ENCODE measurements at places on chromosomes 16 and 17.

DNA sequence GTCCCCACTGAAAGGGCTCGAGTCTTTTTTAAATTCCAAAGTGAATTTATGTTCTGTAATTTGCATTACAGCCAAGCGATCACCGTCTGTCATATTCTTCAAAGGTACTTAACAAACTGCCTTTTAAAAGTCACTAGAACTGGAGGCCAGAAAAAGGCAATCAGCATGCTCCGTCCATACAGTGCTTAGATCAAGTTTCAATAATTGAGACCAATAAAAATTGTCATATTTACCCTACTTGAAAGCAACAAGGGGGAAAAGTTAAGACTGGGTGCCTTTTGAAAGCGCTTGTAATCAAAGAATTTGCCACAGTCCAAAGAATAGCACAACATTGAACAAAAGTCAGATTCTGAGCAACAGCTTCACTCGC lies 9.0 kb upstream of the ZFHX3 start:
- DNase-seq: no peak

DNA sequence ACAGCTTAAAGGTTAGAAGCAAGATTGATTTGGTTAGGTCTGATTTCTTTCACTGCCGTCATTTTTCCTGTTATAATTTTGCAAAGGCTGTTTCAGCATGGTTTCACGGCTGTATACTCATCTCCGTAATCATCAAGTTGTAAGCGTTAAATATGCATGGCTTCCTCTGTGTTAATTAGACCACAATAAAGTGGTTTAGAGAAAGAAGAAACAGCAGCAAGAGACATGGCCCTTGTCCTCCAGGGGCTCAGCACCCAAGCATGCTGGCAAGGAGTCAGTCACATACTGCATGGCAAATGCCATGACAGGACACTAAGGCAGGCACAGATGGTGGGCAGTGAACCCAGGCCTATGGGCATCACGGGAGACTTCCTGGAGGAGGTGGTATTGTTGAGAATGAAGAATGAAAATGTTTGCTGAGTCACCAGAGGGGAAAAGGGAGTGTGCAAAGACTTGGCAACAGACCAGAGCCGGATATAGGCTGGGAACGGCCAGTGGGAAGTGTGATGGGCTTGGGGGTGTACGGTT lies 61.4 kb upstream of the PLCG2 start:
- DNase-seq: no peak

DNA sequence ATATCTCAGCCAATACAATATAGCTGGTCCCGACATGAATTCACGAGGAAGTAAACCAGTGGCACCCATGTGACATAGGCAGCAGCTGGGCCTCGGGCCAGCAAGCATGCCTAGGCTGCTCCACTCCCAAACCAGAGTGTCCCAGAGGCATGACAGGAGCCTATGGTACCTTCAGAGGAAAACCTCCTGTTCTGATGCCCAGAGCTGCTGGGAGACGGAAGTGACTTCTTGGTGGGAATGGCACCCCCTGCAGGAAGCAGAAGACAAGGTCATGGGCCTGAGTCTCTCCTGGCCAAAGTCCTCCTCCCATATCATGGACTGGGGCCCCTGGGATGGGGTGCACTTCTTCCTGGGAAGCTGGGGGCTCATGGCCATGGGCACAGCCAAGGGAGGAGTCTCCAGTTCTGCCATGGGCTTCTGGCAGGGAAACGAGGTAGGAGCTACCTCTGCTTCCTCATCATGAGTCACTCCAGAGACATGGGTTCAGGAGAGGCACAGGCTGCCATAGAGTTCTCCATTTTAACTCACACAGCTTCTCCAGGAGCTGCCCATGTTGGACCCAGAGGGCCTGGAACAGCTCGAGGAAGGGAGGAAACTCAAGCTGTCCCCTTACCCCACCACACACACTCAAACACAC lies 13.4 kb downstream of the FBF1 start:
- DNase-seq: no peak

DNA sequence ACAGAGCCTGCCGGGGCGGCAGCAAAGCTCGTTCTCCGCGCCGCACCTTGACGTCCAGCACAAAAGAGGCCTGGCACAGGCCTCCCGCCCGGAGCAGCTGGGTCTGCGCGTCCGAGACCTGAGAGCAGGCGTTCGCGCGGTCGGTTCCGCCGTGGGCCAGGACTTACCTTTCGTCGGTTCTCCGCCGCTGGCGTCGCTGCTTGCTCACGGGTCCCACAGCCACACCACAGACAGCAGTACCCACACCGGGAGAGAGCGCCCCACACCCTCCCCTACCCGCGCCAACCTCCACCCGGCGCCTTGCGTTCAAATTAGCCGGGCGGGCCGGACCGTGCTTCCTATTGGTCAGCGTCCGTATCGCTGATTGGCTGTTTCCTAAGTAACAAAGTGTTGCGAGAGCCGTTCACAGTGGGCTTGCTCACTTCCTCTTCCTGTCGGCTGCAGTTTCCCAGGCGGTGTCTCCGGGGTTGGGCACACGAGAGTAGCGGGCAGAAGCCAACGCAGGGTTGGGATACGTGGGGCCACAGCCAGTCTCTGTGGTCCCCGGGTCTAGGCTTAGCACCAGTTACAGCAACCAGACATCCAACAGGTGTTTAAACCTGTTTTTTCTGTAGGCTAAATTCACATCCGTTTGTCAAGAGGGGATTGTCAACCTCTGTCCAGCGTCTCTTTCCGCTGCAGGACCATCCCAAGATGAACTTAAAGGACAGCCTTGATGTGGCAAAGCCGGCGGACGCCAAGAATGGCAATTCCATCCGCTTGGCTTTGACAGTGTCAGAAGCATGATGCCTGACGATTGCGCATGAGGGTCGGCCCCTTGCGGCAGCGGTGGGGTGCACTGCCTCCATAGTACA lies at the start of gene KIF18B:
KIF18B (minus strand) TSS at position 313 of the 854 bp plus-strand sequence. CDS start 11,429 bp downstream, outside the sequence.
- peak; percentile 91 for DNase-seq

DNA sequence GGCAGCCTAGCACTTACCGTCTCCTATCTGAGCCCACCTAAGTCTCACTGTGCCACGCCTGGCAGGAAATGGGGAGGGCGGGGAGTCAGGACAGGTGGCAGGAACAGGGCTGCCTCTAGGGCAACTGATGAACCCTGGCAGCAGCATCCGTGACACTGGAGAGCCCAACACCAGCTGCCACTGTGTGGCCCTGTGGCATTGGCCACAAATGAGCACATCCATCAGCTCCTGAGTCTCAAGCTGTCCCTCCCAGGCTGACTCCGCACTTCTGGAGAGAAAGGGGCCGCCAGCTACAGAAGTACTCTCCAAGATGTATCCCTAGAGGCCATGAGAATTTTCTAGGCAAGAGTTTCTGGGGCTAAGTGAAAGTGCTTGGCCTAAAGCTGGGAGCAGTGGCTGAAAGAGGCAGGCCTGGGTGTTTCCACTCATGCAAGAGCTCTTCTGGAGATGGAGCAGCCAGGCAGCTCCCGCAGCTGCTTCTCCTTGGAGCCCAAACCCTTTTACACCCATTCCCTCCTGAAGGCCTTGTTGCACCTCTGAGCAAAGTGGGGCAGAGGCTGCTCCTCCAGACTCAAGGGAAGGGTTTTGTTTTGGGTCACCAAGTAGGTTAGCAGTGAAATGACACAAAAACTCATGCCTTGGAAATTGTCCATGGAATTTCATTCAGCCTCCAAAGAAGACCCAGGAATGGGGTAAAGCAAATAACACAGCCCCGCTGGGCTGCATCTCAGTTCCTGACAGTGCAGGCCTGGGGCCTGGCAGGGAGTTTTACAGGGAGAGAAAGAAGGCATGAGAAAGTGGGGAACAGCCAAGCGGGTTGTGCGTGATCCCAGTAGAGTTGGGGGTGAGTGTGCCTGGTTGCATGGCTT lies 25.8 kb downstream of the PEMT start:
- DNase-seq: no peak

DNA sequence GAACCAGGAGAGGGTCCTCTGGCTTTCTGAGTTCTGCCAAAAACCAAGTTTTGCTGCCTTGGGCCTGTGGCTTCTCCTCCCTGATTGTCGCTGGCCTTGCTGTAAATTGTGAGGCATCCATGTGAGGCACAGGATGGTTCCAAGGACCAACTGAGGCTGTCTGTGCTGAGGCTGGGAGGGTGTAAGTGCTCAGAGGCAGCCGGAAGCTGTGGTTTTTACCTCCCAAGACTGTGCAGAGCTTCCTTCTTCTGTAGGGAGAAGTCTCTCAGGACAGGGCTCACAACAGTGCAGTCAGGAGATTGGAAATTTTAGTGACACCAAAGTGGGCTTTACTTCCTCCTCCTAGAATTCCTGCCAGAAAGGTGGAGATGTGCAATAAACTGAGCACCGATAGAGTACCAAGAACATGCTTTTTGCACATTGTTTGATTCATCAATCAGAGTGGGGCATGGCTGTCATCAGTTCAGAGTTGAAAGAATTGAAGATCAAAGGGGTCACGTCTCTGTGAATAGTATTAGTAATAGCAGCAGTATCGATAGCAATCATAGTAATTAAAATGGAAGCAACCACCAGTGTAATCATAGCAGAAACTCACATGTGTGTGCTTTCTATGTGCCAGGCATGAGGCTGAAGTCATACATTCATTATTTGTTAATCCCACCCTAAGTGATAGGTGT lies 467.1 kb downstream of the WWOX start:
- no peak for DNase-seq

DNA sequence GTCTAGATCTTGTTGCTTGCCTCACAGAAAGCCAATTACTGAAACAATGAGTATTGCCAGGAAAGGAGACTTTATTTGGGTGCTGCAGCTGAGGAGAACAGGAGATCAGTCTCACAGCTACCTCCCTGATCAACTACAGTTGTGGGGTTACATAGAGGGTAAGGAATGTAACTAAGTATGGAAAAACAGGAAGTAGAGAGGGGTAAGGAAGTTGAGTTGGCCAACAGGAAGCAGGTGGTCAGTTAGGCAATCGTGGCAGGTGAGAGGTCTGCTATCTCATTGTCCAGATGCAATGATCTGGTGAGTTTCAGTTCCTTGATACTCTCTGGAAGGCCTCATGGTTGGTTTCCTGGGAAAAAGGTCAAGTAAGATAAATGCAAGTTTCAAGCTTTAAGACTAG lies 333.1 kb upstream of the GOT2 start:
- DNase-seq: no peak

- peak; percentile 88 for DNase-seq
These were observed 11.2 kb downstream of the PIEZO1 start for GRCh38 chr16:88773812-88774291.

DNA sequence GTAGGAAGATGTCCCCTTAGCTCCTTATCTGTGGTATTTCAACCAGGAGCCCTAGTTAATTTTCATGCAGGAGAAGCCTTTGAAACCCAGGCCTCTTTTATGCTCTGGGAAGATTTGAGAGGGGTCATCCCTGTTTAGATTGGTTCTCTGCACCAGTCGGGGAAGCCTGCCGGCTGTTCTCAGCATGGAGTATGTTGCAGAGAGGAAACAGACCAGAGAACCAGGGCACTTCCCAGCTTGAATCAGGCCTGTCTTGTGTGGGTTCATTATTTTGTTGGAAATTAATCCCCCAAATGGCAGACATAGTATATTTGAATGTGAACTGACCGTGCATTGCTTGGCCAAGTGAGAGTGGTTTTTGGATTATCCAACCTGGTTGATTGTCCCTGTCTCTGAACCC lies 1082.1 kb upstream of the RBFOX1 start:
- no peak for DNase-seq

GRCh38 chr17:27466376-27466742 lies 10.1 kb downstream of the KSR1 start:
- DNase-seq: peak; percentile 54

GRCh38 chr17:2027528-2028233 lies 2.3 kb upstream of the DPH1 start:
- no peak for DNase-seq

DNA sequence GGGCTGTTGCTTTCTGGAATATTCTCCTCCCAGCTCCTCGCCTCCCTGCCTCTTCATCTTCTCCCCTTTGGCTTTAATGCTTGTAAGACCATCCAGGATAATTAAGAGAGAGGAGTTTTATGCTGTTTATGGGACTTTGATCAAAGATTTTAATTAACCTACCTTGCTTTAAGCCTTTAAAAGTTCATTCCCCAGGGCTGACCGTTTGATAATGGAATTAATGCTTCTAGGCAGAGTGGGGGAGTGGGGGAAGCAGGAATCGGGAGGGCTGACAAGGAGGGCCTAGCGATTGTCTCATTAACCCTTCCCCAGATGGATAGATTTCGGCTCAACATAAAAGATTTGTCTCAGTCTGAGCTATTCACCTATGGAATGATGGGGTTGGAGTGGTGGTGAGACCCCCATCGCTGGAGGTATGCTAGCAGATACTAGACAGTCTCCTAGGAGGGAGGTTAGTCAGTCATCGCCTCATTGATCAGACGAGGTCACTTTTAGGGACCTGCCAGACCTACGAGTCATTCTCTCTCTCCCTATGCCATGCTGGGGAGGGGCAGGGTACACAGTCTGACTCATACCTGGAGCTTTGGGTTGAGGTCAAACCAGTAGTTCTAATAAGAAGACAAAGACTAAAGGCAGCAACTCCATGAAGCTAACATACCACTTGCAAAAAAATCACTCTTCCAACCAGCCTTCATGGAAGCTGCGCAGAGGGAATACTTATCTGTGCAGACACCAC lies 236.6 kb upstream of the NLRP1 start:
- DNase-seq: no peak

GRCh38 chr17:62164747-62165722 lies 100.0 kb upstream of the MED13 start:
- no peak for DNase-seq

GRCh38 chr17:47967607-47968252 lies 3.2 kb upstream of the CDK5RAP3 start:
- no peak for DNase-seq

DNA sequence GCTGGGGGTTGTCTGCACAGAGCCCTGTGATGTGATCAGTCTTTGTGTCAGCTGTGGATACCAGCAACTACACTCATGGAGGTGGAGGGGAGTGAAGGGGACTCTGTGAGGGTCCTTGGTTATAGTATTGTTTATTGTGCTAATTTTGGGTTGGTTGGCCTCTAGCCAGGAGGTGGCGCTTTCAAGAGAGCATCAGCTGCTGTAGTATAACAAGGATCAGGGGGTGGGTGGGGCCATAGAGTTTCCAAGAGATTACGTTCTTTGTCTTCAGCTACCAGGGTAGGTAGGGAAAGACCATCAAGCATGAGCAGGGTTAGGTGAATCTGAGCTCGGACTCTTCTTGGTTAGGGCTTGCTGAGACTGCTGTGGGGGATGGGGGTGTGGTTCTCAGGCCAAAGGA lies 97.1 kb upstream of the HS3ST3A1 start:
- DNase-seq: no peak

DNA sequence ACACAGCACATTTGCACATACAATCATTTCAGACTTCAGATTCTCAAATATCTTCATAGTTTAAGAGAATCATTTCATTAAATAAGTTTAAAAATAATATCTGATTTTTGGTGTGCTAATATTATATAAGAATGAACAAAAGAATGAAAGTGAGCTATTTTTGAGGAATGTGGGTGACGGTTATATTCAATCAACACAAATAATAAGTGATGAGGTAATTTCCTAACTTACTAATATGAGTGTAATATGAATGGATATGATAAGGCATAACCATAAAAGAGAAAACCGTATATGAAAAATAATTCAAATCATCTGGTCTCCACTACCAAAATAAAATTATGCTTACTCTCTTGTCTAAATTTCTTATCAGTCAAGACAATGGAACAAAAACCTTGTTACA lies 68.4 kb upstream of the NACA2 start:
- no peak for DNase-seq

Measured in upper lobe of right lung (tissue), 1 donor.